HFF-Myc (cell line): ENCODE measurements at places on chromosomes 12 and 14.
A peak's percentile ranks its signal among the peaks of the same experiment; 100 is the strongest.

DNA sequence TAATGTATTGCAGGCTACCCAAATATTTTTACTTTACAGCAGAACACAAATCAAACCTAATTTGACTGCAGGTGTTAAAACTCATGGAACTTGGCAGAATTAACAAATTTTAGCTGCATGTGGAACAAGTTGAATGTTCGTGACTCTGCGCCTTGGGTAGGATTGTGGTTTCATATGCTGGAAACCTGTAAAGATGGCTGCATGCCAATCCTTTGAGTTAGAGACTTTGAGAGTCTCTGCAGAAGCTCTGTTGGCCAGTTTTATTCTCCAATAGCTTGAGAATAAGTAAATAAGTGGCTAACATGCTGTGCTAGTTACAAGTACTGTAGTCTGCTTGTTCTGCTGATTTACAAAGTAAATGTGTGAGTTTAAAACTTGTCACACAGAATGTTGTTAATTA is 77.8 kb downstream of the PDE6H start:
- peak; percentile 14 for DNase-seq

- no peak for DNase-seq
These were observed 273.9 kb downstream of the GLT1D1 start for GRCh38 chr12:129127211-129127610.

GRCh38 chr14:102594514-102595175 is 2.2 kb downstream of the RCOR1 start:
- no peak for DNase-seq

- no peak for DNase-seq
These were observed 50.2 kb downstream of the MIPOL1 start for GRCh38 chr14:37247791-37248461.

GRCh38 chr12:28223025-28223554 is 32.8 kb downstream of the CCDC91 start:
- DNase-seq, result no peak

- DNase-seq, result no peak
These were observed 175.9 kb upstream of the C14orf180 start for GRCh38 chr14:104403421-104404220.

DNA sequence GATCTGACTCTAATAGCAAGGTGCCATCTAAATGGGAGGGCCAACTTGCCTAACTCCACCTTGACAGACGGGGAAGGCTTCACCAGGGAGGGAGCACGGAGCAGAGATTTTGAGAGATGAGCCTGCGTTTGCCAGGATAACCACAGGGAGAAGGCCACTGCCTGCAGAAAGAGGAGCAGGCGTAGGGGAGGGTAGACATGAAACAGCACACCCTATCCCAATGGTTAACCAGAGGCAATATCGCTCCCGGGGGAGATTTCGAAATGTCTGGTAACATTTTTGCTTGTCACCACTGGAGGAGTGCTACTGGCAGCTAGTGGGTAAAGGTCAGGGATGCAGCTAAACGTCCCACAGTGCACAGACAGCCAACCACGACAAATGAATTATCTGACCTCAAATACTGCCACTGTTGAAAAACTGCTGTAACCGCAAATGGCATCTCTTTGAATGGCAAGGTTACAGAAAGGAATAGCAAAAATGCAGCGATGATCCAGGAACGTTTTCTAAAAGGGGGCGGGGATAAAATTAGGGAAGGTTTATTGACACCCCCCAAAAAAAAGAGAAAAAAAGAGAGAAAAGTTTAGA is 126.0 kb upstream of the ATF7IP start:
- no peak for DNase-seq

GRCh38 chr12:16323010-16323409 is 24.4 kb upstream of the MGST1 start:
- DNase-seq, result no peak

- DNase-seq, result no peak
These were observed 115.8 kb upstream of the CCDC198 start for GRCh38 chr14:57609192-57610075.

DNA sequence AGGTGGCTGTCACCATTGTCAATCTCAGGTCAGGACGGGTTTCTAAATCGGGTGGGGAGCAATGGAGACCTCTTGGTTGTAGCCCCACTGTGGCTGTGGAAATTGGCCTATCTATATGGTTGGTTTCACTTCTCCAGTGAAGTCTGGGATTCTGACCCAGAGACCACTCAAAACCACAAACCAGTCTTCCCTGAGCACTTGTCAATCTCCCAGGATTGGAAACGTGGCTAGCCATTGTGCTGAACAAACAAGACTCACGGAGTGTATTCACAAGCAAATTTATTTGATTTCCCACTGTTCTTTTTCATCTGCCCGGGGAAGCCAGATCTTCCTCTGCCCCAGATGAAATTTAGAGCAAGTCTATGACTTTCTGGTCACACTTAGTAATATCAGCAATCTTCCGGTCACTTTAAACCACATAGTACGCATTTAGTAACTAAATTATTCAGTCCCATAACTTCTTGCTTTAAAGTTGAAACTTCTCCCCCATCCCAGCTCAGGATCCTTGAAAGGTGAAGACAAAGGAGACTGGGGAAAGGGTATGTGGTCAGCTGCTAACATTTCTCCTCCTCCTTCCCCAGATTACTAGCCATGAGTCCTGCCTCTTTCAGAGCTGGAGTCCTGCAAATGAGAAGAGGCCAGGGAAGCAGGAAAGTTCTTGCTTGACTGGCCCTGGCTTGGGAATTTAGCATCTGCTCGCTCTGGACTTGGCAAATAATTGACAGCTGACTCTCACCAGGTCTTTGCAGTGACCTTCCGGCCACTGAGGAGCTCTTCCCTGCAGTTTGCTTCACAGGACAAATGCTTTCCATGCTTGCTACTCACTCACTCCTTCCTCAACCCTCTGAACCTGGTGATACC is 123.2 kb upstream of the MAX start:
- no peak for DNase-seq

GRCh38 chr12:65168681-65169319 is 583 bp upstream of the LEMD3 start:
- no peak for DNase-seq

DNA sequence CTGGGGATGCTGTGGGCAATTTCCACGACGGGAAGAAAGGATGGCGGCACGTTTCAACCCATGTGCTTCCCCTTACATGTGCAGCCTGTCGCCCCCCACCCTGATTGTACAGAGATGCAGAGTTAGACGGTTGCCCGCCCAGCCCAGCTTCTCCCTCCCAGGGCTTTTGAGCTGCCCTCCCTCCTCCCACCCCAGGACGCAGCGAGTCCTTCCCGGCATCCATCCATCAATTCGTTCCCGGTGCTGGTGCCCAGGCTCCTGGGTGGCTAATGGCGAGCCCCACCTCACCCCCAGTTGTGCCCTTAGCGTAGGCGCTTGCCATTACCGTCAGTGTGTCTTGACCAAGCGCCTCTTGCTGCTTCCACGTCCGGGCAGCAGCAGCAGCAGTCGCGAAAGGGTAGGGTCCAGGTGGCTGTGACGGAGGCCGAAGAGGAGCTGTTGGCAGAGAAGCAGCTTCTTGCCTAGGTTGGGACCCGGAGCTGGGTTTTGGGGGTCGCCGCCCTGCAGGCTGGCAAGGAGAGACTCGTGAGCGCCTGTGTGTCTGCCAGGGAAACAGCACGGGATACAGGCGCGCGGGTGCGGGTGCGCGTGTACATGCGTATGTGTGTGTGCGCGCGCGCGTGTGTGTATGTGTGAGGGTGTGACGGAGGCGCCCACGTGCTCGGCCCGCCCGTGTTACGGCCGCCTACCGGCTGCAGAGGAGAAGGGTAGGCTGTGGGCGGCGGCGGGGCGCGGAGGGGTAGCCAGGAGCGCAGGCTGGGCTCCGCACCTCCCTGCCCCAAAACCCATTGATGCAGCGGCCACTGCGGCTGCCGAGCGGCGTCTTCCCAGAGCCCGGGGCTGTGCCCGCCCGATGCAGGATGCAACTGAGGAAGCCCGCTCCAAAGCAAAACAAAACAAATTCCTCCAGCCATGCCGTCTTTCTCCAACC is at the start of gene SLC6A15:
Gene SLC6A15 (minus strand): TSS at position 602 of the 931 bp plus-strand sequence. CDS start 20,679 bp downstream, outside the sequence.
- DNase-seq, result peak; percentile 49

GRCh38 chr14:74835645-74836250 is 40.2 kb downstream of the PROX2 start:
- no peak for DNase-seq

GRCh38 chr12:125169870-125170269 is 104.6 kb downstream of the AACS start:
- no peak for DNase-seq

- DNase-seq, result no peak
These were observed 5.0 kb downstream of the GAPDH start for GRCh38 chr12:6539314-6539682.

DNA sequence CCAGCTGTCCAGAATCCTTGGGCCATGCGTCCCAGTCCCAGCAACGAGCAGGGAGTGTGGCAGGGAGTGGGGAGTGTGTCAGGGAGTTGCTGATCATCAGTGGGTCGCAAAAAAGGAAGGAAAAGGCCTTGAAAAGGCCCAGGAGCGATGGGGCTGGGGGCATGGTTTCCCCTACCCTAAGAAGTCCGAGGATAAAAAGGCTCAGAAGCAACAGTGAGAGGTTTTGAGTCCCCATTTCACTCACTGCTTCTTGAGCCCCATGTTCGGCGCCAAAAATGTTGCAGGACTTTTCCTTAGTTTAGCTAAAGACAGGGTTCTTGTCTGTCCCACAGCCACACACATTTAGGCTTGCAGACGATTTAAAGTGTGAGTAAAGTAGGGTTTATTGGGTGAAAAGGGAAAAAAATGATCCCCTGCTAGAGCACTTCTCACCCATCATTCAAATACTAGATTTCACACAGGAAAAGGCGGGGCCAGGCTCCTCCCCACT is 189.5 kb downstream of the KCNC2 start:
- no peak for DNase-seq

DNA sequence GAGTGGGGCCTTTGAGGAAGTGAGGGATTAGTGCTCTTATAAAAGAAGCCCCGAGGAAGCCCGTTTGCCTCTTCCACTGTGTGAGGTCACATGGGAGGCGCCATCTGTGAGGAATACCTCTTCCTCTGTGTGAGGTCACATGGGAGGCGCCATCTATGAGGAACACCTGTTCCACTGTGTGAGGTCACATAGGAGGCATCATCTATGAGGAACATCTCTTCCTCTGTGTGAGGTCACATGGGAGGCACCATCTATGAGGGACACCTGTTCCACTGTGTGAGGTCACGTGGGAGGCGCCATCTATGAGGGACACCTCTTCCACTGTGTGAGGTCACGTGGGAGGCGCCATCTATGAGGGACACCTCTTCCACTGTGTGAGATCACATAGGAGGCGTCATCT is 69.7 kb downstream of the SLC24A4 start:
- no peak for DNase-seq

- no peak for DNase-seq
These were observed 32.4 kb downstream of the FERMT2 start for GRCh38 chr14:52918486-52918885.

DNA sequence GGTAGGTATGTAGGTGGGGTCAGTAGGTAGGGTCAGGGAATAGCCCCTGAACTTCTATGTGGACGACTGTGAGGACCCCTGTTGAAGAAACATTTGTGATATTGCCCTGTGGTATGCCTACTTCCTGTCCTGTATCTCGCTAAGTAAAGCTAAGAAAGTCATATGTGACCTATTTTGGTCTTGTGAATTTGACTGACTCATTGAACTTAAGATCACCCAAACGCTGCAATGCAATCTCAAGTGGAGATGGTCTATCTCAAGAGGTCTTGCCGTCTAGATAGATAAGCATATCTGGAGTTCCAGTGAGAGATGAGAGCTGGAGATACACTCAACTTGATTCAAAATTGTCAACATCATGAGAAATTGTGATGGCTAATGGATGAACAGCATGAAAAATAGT is 73.8 kb downstream of the TRAFD1 start:
- no peak for DNase-seq

- DNase-seq, result peak; percentile 14
These were observed 89.2 kb downstream of the PDZRN4 start for GRCh38 chr12:41277100-41277945.

- no peak for DNase-seq
These were observed 39.6 kb upstream of the KLRD1 start for GRCh38 chr12:10268037-10268436.

- peak; percentile 80 for DNase-seq
These were observed 46.8 kb upstream of the DLK1 start for GRCh38 chr14:100679707-100680438.

DNA sequence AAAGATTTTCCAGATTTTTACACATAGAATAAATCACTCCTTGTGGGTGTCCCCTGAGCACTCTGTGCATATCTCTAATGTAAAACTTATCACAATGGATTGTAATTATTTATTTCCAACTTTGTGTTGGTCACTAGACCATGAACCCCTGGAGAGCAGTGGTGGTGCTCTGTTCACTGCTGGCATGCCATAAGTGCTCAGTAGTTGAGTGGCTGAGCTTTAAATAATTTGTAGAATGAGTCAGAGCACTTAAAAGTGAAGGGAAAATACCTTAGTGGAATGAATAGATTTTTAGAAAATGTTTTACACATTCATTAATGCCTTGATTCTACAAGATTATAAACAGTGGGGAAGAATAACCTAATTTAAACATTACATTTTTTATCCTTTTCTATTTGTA is 6.3 kb downstream of the MGAT4C start:
- DNase-seq, result no peak

- DNase-seq, result no peak
These were observed 32.8 kb downstream of the HECTD4 start for GRCh38 chr12:112349431-112349830.

GRCh38 chr12:114774197-114774596 is 90.2 kb upstream of the TBX3 start:
- DNase-seq, result no peak

DNA sequence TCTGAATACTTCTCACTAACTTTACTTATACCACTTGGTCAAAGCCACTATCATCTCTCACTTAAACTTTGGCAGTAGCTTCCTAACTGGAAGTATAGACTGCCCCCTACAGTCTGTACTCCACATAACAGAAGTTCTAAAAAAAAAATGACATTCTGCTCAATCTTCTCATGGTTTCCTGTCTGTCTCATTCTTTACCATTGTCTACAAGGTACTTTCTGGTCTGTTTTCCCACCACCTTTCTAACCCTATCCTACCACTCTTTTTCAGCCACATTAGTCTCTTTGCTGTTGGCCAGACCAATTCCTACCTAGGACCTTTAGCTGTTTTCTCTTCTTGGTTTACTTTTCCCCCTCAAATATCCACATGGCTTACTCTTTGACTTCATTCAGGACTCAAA is 14.7 kb downstream of the CPSF6 start:
- no peak for DNase-seq

GRCh38 chr14:97106166-97106565 is 309.0 kb downstream of the VRK1 start:
- DNase-seq, result no peak

GRCh38 chr12:85484387-85484786 is 204.4 kb downstream of the ALX1 start:
- DNase-seq, result no peak

- no peak for DNase-seq
These were observed 107.0 kb downstream of the ATXN7L3B start for GRCh38 chr12:74644681-74645080.

- no peak for DNase-seq
These were observed 22.6 kb upstream of the SLC15A5 start for GRCh38 chr12:16300122-16300521.

- no peak for DNase-seq
These were observed 23.0 kb downstream of the RASSF3 start for GRCh38 chr12:64633011-64633939.

- DNase-seq, result no peak
These were observed at the start of gene PTPRR for GRCh38 chr12:70920251-70920851. Gene PTPRR, minus strand, starts transcription at chr12:70920738. Its CDS starts 348 bp downstream, at chr12:70920390.

GRCh38 chr14:31090883-31091764 is 64.9 kb upstream of the STRN3 start:
- DNase-seq, result no peak

GRCh38 chr12:51820526-51821439 is 27.7 kb downstream of the FIGNL2 start:
- no peak for DNase-seq

- no peak for DNase-seq
These were observed 6.0 kb downstream of the MMAB start for GRCh38 chr12:109567296-109567695.

GRCh38 chr14:99809859-99810558 is 16.8 kb downstream of the EML1 start:
- no peak for DNase-seq
